ENCODE measurements at places on chromosomes 2 and 18.

- DNase-seq, result no peak
Observed at GRCh38 chr2:163558251-163559021, 177.4 kb downstream of the FIGN start.

DNA sequence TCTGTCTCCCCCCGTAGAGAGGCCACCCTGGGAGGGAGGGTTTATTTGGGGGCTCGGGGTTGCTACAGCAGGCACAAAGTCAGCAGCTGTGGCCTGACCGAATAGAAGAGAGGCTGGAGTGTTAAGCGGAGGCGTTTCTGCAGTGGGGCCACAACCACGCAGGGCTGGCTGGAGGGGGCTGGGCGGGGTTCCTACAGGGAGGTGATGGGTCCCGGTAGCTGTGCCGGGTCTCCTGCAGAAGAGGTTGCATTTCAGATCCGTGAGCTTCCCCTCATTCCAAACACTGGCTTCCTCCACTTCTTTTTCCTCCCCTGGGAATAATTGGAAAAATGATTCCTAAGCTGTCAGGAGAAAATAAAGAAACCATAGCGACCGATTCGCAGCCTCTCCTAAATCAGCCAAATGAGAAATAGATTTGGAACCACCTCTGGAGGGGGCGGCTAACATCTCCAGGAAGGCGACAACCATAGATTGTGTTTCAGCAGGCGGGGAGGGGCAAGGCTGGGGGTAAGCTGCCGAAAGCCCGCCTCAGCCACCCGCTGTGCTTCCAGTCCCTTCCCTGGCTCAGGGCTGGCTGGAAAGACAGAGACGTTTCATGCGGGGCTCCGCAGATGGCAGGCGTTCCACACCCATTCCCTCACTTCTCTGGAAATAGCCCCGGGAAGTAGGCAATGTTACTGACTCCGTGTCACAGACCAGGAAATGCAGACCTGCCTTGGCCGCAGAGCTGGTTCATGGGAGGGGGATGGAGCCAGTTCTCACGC, 85.6 kb upstream of the TAF1B start:
- DNase-seq, result peak; percentile 17

- no peak for DNase-seq
Observed at GRCh38 chr18:901761-902160, 2.9 kb upstream of the ADCYAP1 start.

- peak; percentile 4 for DNase-seq
Observed at GRCh38 chr2:61090386-61090921, 24.8 kb downstream of the SANBR start.

DNA sequence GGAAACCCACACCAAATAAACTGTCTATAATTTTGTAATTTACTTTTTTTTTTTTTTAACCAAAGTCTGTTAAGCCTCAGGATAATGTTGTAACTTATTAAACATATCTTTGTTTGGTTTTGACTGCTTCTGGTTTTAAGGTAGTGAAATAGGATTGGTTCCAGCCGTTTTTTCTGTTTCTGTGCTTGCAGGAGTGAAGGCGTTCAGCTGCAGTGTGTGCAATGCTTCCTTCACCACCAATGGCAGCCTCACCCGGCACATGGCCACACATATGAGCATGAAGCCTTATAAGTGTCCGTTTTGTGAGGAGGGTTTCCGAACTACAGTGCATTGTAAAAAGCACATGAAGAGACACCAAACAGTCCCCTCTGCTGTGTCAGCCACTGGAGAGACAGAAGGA, 93.1 kb downstream of the ZNF236 start:
- no peak for DNase-seq

DNA sequence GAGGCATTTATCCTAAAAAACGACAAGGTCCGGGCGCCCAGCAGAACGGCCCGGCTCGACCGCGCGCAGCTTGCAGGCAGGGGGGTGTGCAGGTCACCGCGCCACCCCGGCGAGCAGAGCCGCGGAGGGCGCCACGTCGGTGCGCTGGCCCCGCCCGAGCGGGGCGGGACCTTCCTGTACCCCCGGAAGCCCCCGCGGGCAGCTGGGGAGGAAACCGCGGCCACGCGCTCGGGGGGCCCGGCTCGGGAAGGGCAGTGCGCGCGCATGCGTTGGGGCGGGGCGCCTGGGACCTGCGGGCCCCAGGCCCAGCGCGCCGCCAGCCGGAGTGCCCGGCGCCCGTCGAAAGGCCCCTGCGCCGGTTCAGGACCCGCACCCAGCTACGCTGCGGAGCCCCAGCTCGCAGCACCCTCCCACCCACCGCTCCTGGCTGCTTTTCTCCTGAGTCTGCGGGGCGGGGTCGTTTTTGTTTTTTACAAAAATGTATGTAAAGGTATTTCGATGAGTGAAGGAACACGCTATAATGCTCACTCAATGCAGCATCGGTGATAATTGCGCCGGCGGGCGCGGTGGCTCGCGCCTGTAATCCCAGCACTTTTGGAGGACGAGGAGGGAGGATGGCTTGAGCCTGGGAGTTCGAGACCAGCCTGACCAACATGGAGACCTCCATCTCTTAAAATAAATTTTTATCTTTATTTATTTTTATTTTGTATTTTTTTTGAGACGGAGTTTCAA, 47.7 kb upstream of the POMC start:
- no peak for DNase-seq

DNA sequence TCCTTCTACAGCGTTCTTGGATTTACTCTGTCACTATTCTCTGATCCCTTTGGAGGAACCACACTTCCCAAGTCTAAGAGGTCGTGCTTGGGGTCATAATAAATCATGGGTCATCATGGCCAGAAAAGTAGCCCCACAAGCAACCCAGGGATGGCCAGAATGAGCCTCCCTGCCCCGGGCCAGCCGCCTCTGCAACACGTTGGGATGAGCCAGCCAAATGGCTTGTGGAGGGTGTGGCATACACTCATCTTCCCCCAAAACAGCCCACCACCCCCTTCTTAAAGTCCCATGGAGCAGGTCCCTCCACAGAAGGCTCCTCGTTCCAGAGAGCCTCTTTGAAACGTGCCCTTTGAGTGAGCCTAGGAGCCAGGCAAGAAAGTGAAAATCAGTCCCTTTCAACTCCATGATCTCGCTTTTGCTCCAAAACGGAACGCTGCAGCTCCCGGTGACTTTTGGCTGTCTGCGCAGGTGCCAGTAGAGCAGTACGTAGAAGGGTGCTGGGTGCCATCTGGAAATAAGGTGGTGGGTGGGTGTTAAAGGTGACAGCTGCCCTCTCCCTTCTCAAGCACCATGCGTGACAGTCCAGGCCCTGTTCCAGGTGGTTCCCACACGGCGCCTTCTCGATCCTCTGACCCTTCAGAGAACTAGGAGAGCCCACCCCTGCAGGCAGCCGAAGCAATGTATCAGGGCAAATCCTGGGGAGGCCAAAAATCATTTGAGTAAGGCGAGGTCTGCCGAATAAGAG, 48.5 kb upstream of the FOSL2 start:
- no peak for DNase-seq

- DNase-seq, result no peak
Observed at GRCh38 chr2:152415796-152416195, 80.8 kb downstream of the FMNL2 start.

DNA sequence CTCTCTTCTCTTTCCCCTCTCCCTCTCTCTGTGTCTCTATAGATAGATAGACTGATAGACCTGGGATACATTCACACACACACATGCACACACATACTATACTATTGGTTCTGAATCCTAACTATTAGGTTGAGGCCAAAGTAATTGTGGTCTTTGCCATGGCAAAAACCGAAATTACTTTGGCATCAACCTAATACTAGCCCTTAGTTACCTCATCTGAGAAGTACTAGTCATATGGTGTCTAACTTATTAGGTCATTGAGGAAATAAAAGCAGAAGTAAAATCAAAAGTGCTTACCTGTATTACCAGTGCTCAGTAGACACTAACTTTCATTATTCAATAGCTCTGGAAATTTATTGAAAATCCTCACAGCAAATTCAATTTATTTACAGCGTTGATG, 451.5 kb downstream of the EPHA4 start:
- DNase-seq, result no peak

- no peak for DNase-seq
Observed at GRCh38 chr18:77395953-77396352, 146.3 kb downstream of the GALR1 start.

GRCh38 chr2:28470759-28471158, 25.1 kb upstream of the PLB1 start:
- no peak for DNase-seq

- DNase-seq, result no peak
Observed at GRCh38 chr18:44758861-44759631, 78.4 kb downstream of the SETBP1 start.

DNA sequence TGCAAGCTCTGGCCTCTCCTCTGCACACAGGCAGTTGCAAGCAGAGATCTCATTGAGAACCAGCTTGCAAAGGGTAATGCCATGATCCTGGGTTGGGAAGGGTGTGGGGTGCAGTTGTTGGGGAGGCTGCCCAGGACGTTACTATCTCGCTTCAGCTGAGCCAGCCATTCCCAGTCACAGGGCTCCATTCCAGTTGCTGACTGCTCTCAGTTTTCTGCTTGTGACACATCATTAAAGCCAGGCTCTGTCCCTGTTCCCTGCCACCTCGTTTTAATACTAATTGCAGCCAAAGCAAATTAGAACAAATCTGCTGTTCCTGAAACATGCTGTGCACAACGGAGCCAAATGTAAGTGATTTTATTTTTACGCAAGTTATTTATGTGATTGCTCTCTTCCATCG, 62.5 kb upstream of the SMAD2 start:
- no peak for DNase-seq

DNA sequence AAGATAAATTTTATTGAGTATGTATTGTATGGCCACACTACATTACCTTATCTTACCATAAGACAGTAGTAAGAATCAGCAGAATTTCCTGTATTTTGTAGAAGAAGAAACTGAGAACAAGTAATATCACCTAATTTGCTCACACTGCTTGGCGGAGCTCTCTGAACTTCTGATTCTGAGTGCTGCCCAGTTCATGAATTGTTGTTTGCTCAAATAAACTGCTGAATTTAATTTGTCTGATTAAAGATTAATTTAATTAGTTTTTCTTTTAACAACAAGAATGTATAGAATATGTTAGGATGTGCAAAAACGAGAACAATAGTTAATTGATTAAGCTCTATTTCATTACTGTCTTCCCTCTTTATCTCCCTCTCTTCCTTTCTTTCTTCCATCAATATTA, 100.1 kb upstream of the ERBB4 start:
- no peak for DNase-seq

GRCh38 chr2:111034606-111035005, 86.1 kb upstream of the BCL2L11 start:
- DNase-seq, result no peak

DNA sequence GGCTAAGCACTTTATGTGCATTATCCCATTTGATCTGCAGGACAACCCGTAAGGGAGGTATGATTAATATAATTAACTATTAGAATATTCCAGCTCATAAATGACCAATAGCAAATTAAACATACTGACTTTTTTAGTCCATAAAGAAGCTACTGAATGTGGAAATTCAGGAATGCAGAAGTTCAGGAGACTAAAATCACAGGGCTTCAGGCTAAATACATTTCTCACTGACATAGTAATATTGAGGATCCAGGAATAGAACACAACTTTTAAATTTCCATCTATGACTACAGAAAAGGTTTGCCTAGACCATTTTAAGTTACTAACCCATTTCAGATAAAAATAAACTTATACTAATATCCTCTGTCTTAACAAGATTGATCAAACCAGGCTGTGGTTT, 97.4 kb upstream of the CCDC195 start:
- no peak for DNase-seq

GRCh38 chr18:57433934-57434535, 1.1 kb upstream of the ONECUT2 start:
- DNase-seq, result no peak

DNA sequence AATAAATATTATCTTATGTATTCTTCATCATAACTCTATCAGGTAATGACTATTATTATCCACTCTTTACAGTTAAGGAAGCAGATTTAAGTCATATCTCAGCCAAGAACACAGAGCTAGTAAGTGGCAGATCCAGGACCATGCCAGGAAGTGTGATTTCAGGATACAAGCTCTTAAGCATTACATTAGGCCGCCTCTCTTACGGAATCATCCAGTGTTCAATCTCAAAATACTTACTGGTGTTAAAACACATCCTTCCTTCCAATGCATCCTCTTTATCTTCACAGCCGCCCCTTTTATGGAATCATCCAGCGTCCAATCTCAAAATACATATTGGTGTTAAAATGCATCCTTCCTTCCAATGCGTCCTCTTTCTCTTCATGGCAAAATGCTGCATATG, 14.7 kb upstream of the RGPD4 start:
- DNase-seq, result no peak

DNA sequence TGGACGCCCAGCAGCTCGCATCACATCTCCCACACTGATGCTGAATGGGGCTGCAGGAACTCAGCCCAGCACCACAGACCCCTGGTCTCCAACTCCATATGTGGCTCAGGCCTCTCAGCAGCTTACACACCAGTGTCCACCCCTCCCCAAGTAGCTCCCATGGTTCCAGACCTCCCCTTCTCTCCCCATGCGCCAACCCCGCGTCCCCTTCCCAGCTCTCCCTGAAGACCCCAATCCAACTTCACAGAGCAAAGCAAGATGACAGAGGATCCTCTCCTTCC, 188.9 kb downstream of the SH3BP4 start:
- DNase-seq, result no peak

- no peak for DNase-seq
Observed at GRCh38 chr2:228594012-228594411, 412.5 kb upstream of the SPHKAP start.

GRCh38 chr18:8767340-8767739, 62.0 kb downstream of the MTCL1 start:
- no peak for DNase-seq

- DNase-seq, result peak; percentile 91
Observed at GRCh38 chr2:160417745-160418397, 75.7 kb downstream of the RBMS1 start.

DNA sequence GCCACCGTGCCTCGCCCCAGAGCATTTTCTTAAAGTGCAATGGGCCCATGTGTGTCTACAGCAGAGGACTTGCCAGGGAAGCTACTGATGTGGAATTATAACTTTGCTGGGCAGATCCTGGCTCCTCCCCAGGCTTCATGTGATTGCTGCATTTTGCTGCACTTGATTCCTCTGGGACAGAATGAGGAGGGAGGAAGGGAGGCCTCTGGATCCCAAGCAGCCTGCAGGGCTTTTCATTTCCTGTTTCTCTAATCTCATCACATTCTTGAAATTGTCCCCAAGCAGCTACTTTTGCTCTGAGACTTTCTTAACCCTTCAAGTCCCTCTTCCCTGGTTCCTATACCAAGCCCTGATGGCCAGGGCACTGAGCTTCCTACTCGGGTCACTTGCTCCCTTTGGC, 134.4 kb upstream of the SEC11C start:
- peak; percentile 77 for DNase-seq

- DNase-seq, result no peak
Observed at GRCh38 chr2:68371581-68371980, 6.5 kb downstream of the PLEK start.

DNA sequence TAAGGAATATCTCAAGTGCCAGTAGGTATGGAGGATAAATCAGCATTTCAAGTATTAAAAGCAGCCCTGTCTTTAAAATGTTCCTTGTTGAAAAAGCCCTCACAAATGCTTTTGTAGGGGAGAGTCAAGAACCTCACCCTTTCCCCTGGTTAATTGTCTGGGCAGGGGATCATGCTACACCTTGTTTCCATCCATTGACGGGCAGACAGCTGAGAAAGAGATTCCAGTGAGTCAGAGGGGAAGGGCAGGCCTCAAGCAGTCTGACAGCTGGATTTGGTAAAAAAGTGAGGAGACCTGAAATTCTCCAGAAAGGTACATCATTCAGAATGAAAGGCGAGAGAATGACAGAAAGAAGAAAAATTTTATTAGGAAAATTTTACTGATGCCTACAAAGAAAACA, 203.2 kb upstream of the CYP26B1 start:
- DNase-seq, result no peak
